ENCODE measurements at places on chromosomes 1 and 21.
A peak's percentile ranks its signal among the peaks of the same experiment; 100 is the strongest.

GRCh38 chr1:28129150-28129549, 40.7 kb upstream of the EYA3 start:
- DNase-seq: no peak

DNA sequence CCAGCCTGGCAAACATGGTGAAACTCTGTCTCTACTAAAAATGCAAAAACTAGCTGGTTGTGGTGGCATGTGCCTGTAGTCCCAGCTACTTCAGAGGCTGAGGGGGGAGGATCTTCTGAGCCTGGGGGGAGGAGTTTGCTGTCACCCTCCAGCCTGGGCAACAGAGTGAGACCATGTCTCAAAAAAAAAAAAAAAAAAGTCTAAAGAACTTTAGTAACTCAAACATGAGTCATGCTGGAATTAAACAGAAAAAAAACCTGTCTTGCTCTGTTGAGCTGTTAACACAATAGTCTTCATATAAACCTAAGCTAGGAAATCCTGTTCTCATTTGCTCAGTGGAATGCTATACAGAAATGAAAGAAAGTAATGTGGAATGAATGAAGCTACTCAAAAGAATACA, 16.7 kb upstream of the DISP1 start:
- DNase-seq: no peak

DNA sequence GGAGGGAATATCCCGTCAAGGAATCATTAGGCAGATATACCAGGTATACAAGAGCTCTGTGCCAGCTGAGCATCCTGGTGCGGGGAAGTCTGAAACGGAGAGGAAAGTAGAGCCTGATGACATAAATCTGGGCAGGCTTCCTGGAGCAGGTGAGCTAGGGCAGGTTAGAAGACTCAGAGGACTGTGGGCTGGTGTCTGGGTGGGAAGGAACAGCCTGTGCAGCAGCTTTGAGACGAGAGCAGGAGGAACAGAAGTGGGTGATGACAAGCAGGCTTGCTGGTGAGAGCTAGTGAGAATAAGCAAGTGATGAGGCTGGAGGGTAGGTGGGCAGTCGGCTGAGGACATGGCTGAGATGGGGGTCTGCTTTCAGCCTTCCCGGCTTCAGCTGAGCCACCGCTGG, 6.7 kb downstream of the CELSR2 start:
- DNase-seq: no peak

GRCh38 chr1:240706150-240706935, 94.4 kb upstream of the GREM2 start:
- no peak for DNase-seq

DNA sequence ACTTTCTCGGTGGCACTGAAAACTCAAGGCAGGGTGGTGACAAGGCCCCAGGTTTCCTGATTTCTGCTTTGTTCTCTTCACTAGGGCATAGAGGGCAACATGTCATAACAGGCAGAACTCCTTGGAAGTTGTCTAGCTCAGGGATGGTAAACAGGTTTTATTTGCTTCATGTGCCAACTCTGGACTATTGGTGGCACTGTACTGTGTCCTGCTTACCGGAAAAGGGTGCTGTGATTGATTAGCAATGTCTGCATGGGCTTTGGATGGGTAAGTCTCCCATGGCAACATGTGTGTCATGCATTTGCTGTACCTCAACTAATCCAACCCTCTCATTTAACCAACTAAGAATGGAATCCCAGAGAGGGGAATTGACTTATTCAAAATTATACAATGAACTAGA, 70.7 kb upstream of the USP24 start:
- no peak for DNase-seq

- no peak for DNase-seq
Observed at GRCh38 chr1:168719306-168720111, 9.5 kb downstream of the DPT start.

GRCh38 chr1:226402739-226403165, 5.1 kb downstream of the PARP1 start:
- DNase-seq: no peak

DNA sequence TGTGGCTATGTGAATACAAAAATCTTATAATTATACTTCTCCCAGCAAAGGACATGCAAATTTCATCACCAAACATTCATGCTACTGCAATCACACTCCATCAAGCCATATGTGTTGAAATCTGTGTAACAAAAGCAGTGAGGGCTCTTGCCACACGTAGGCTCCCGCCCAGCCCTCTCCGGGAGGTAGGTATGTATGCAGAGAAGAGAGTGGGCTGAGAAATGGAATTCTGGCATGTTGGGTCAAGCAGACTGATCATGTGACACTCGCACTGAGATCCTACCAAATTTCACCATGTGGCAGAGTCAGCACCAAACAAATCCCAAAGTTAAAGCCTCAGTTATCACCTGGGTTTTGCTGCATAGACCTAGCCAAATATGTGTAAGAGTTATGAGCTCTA, 49.7 kb downstream of the APP start:
- no peak for DNase-seq

DNA sequence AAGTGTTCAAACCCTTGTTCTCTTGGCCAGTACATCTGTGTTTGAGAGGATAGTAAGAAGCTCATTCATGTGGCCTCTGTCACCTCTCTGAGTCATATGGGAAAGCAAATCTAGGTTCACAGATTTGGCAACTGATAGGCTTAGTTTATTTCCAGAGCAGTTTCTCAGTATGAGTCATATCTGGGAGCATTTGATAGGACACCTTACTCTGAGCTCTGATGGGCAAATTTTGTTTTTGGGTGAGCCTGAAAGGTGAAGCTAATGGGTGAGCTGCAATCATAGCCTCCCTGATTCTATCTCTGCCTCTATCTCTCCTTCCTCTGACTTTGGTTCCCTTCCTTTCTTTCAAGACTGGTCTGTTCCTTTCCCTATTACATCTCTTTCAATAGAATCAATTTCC, 134.4 kb downstream of the S1PR1 start:
- DNase-seq: no peak

- DNase-seq: no peak
Observed at GRCh38 chr1:57983441-57983840, 559.6 kb upstream of the DAB1 start.

GRCh38 chr1:209527372-209527771, 56.1 kb upstream of the CAMK1G start:
- DNase-seq: no peak

DNA sequence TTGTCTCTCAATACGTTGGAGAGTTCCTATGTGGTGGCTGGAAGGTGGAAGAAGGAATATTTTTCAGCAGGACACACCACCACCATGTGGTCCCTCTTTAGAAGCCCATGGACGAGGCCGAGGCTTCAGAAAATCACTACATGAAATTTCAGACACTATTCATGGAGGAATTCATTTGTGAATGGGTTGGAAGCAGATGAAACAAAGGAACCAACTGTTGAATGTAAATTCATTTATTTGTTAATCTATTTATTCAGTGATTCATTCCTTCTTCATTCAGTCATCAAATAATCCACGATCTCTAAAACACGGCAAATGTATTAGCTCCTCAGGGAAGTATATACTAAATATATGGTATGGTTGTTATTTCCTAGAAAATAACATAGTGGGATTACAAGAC, 12.2 kb downstream of the SLC35F3 start:
- DNase-seq: no peak

DNA sequence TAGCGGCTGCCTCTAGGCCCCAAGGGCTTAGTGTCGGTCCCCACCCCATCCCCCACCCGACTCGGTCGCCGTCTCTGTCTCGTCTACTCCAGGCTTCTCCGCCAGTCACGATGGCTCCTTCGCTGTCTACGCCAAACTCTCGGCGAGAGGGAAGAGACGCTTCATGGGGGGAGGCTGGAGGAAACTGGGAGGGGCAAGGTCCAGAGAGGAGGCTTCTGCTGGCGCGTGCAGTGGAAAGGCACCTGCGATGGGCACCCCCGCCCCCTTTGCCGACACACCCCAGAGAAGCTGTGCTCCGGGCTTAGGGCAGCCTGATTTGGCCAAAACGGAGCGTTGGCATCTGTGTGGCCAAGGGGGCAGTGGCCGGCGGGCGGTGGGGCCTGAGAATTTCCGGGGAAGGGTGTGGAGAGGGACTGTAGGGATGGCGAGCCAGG, 1.2 kb upstream of the CSMD2 start:
- DNase-seq: no peak

DNA sequence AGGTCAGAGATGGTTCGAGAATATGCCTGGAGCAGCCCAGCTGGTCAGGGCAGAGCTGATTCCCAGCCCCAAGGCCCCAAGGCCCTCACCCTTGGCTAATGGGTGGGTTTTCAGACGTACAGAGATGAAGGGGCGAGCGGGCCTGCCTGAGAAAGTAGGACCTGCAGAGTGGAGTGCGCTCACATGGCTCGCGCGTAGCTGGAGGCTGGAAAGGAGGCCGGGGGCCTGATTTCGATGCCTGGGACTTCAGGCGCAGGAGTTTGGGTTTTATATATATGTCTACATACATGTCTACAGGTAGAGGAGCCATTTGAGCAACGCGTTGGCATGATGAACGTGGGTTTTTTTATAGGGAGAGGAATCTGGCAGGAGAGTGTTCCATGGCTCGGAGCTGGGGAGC, 8.9 kb downstream of the COQ8A start:
- no peak for DNase-seq

- no peak for DNase-seq
Observed at GRCh38 chr1:211478801-211479578, 13.0 kb downstream of the RD3 start.

DNA sequence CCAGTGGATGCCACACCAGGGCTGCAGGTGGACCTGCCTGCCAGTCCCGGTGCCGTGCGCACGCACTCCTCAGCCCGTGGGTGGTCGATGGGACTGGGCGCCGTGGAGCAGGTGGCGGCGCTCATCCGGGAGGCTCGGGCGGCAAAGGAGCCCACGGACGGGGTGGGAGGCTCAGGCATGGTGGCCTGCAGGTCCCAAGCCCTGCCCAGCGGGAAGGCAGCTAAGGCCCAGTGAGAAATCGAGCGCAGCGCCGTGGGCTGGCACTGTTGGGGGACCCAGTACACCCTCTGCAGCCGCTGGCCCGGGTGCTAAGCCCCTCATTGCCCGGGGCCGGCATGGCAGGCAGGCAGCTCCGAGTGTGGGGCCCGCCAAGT, 1171.8 kb upstream of the B3GALT2 start:
- no peak for DNase-seq

- DNase-seq: no peak
Observed at GRCh38 chr21:16569679-16570078, 839.9 kb downstream of the USP25 start.

GRCh38 chr1:24765308-24765988, 20.2 kb downstream of the CLIC4 start:
- no peak for DNase-seq

DNA sequence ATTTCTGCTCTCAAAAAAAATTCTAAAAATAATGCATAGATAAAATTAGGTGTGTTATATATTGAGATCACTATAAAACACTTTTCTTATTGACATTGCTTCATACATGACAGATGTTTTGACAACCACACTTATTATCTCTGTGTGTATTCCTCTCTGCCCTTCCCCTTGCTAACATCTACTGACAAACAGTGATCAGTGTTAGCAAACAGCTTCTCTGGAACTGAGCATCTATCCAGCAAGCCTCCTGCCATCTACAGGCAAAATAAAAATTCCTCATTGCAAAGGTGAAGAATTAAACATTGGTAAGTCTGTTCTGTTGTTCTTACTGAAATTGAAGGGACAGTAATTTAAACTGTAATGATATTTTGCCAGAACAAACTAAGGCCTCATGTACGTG, 2153.9 kb downstream of the NCAM2 start:
- DNase-seq: no peak

GRCh38 chr1:178537382-178538090, 24.6 kb downstream of the TEX35 start:
- no peak for DNase-seq

GRCh38 chr1:99934801-99935200, 35.0 kb upstream of the SLC35A3 start:
- DNase-seq: no peak

- no peak for DNase-seq
Observed at GRCh38 chr1:187762118-187762517, 933.4 kb downstream of the PLA2G4A start.

GRCh38 chr1:205532026-205532898, 27.8 kb downstream of the CDK18 start:
- DNase-seq: no peak

- no peak for DNase-seq
Observed at GRCh38 chr1:157154291-157154690, 16.1 kb upstream of the ETV3 start.

GRCh38 chr1:145871994-145872924, 13.4 kb upstream of the PIAS3 start:
- peak; percentile 22 for DNase-seq

DNA sequence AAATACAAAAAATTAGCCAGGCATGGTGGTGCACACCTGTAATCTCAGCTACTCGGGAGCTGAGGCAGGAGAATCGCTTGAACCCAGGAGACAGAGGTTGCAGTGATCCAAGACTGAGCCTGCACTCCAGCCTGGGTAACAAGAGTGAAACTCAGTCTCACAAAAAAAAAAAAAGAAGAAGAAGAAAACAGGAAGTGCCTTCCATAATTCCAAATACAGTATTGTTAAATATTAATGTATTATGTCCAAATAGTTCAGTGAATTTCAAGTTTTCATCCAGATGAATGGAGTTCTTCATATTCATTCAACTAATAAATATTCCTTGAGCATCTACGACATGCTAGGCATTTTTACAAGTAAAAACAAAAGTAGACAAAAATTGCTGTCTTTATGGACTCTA, 33.3 kb downstream of the PLEKHO1 start:
- no peak for DNase-seq

- DNase-seq: no peak
Observed at GRCh38 chr1:71687376-71687775, 595.0 kb downstream of the NEGR1 start.

- DNase-seq: no peak
Observed at GRCh38 chr1:14977338-14977931, 176.1 kb upstream of the TMEM51 start.

- no peak for DNase-seq
Observed at GRCh38 chr1:203142684-203143408, 15.3 kb downstream of the ADORA1 start.

- DNase-seq: no peak
Observed at GRCh38 chr1:96365076-96365475, 356.5 kb upstream of the PTBP2 start.

DNA sequence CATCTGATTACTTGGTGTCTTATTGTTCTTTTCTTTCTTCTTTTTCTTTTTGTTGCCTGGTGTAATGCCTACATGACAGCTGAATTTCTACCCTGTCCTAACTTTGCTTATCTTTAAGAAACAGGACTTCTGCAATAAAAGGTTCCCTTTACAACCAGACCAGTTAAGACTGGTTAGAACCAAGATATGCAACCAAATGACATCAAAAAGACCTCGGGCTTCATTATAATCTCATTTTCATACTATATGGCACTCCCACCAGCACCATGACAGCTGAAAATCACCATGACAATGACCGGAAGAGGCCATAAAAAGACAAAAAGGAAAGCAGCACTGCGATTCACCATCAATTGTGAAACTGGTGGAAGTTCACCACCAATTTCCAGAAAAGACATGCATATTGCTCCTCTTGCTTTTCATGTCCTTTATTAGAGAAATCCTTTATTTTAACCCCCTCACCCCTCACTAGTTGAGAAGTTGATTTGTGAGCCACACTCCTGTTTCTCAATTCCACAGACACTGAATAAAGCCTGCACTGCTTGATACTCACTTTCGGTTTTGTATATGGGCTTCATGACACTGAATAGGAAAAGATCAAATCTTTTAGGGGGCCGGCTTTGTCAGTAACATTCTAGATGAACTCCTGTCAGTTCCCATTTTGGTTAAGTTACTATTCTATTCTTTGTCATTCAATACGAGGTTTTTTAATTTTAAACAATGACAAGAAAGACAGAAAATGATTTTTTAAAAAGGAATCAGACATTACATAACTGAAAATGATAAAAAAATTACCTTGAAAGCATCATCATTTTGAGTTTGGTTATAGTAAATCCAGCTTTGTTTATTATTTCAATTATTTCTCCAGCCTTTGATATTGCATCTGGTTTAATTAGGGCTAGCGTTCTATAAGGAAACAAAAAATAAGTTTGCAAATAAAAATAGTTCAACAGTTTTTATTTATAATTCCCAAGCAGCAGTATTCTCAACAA, 58.1 kb downstream of the NME7 start:
- no peak for DNase-seq
